Activated naive CD4-positive, alpha-beta T cell (primary cell): ENCODE measurements at places on chromosomes 16 and 17.

DNA sequence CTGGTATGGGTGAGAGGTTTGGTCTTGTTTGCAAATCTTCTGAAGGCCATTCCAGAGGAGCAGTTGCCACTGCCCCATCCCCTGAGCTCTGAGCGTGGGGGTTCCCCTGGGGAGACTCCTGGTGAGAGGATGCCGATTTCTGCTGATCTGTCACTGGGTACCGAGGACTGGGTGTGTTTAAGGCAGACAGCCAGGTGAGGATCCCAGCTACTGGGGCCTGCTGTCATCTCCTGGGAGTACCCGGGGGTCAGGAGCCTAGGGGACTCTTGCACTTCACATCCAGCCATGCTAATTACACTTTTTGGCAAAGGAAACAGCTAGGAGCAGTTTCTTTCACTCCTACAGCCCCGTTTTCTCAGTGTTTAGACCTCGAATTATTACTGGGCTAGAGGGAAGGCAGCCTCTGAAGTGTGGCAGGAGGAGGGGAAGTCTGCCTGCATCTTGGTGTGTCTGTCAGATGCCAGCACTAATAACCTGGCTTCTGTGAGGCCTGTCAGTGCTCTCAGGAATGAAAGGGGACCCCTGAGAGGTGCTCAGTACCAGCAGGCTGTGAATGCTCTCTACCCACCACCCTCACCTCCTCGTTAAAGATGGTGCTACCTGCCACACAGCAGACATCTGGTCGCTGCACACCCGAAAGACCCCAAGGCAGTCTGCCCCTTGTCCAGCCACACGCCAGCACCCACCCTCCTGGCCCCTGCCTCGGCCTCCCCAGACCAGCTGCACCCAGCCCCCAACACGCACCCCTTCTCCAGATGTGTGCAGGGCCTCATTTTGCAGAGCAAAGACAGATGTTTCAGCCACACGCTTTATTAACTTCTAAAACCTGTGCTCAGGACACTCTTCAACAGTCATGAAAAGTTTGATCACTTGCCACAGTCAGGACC lies 43.2 kb downstream of the SNX20 start:
- DNase-seq, result no peak

- DNase-seq, result no peak
These were observed 63.6 kb downstream of the SCNN1B start for GRCh38 chr16:23365602-23366240.

- peak; percentile 78 for DNase-seq
These were observed 10.8 kb downstream of the HID1 start for GRCh38 chr17:74961657-74962350.

DNA sequence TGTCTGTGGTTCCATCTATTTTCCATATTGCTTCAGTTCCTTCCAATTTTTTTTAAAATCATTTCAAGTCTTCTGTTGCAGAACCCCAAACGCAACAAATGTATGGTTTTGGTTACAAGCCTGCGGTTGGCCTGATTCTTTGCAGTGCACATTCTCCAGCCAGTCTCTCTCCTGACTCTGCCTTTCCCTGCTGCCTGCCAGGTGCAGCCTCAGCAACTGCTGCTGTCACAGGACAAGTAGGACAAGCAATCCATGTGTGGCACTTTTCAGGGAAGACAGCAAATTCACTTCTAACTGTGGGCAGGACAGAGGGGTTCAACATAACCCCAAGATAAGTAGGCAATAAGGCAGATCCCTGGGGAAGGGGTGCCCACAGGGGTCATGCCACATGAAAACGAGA lies 24.2 kb downstream of the EMP2 start:
- DNase-seq, result no peak

- no peak for DNase-seq
These were observed 4.2 kb downstream of the LDAF1 start for GRCh38 chr16:21162661-21163151.

- no peak for DNase-seq
These were observed 24.9 kb downstream of the HMOX2 start for GRCh38 chr16:4501071-4501478.

- DNase-seq, result no peak
These were observed 190.9 kb upstream of the CDH5 start for GRCh38 chr16:66175636-66176035.

GRCh38 chr16:83723244-83723643 lies 84.5 kb upstream of the HSBP1 start:
- DNase-seq, result no peak

DNA sequence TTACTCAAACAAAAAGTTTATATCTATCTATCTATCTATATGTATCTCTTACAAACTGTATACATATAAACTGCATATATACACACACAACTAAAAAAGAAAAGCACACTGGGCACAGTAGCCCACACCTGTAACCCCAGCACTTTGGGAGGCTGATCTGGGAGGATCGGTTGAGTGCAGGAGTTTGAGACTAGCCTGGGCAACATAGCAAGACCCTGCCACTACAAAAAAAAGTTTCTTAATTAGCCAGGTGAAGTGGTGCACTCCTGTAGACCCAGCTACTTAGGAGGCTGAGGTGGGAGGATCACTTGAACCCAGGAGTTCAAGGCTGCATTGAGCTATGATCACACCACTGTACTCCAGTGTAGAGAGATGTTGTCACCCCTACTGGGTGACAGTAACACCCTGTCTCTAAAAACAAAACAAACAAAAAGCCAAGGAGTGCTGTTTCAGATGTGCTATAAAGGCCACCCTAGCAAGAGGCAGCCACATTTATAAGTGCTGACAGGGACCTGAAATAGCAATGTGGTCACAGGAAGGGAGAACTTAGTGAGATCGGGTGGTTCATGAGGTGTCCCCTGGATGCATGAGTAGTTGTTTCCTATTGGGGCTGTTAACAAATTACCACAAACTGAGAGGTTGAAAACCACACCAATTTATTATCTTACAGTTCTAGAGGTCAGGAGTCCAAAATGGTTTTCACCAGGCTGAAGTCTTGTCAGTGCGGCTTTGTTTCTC lies 4.8 kb downstream of the CD2BP2 start:
- no peak for DNase-seq

GRCh38 chr17:62767997-62768396 lies 40.1 kb downstream of the MARCHF10 start:
- DNase-seq, result no peak

- peak; percentile 59 for DNase-seq
These were observed 76.1 kb upstream of the SDK2 start for GRCh38 chr17:73720187-73720834.

GRCh38 chr17:26774291-26775218 lies 519.4 kb upstream of the WSB1 start:
- no peak for DNase-seq

- no peak for DNase-seq
These were observed 29.4 kb upstream of the BAHCC1 start for GRCh38 chr17:81365601-81366585.

GRCh38 chr17:33229499-33229898 lies 63.6 kb downstream of the ASIC2 start:
- DNase-seq, result no peak

DNA sequence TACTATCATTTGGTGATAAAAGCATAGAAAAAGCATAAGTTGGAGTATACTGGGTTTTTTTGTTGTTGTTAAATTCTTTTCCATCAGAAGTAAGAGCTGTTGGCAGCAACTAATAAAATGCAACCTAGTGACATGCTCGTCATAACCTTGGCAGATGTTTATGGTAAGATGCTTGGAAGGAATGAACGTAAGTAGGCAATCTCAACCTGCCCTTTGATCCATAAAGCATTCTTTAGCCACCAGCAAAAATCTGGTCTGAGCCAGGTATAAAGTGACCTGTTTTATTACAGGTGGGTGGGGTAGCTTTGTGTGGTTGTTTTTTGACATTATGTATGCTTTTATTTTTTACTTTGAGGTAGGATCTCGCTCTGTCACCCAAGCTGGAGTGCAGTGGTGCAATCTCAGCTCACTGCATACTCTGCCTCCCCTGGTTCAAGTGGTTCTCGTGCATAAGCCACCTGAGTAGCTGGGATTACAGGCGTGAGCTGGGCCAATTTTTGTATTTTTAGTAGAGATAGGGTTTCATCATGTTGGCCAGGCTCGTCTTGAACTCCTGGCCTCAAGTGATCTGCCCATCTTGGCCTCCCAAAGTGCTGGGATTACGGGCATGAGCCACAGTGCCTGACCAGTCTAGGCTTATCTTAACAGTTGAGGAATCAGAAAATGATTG lies 22.0 kb downstream of the WSB1 start:
- DNase-seq, result no peak

DNA sequence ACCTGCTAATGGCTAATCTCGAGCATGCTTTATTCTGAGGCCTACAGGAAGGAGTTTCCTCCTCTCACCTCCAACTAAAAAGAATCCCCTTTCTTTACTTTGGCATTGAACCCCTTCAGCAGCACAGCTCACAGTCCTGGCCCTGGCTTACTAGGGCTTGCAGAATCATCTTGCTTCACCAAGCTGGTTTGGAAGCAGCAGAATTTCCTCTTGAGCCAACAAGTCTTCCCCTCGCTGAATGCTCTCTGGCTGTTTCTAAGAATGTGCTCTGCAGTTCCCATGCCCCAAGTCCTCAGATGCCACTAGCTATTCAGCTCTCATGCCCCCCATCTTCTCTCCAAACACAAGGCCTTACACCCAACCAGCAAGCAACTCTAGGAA lies 271.2 kb downstream of the NTN1 start:
- no peak for DNase-seq

DNA sequence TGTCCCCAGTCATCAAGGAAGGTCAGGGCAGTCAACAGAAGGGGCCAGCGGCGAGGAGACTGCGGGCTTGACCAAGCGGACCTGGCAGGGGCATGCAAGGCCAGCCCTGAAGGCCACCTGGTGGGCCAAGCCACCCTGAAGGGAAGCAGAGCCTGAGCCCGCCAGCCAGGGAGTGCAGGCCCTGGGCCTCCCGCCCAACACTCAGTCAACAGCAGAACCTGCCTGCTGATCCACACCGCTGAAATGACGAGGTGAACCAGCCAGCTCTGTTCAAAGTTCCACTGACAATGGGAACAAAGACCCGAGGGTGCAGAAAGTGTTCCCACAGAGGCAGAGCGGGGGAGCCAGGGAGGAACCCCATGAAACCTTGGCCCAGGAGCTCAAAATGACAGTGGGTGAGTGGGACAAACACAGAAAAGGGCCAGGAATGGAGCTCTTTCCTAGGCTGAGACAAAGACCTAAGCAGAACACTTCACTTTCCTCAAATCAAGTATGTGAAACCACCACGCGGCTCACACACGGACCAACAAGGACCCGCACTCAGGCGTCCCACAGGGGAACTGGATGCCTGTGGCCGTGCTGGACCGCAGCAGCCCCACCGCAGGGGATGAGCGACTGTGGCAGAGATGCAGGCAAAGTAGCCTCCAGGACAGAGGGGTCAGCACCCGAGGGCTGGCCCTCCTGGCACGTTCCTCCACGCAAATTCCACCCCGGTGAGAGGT lies 12.0 kb downstream of the AXIN1 start:
- no peak for DNase-seq

GRCh38 chr16:11651796-11652195 lies 16.5 kb upstream of the SNN start:
- no peak for DNase-seq

- DNase-seq, result no peak
These were observed 421.5 kb downstream of the SOX9 start for GRCh38 chr17:72542317-72542716.

DNA sequence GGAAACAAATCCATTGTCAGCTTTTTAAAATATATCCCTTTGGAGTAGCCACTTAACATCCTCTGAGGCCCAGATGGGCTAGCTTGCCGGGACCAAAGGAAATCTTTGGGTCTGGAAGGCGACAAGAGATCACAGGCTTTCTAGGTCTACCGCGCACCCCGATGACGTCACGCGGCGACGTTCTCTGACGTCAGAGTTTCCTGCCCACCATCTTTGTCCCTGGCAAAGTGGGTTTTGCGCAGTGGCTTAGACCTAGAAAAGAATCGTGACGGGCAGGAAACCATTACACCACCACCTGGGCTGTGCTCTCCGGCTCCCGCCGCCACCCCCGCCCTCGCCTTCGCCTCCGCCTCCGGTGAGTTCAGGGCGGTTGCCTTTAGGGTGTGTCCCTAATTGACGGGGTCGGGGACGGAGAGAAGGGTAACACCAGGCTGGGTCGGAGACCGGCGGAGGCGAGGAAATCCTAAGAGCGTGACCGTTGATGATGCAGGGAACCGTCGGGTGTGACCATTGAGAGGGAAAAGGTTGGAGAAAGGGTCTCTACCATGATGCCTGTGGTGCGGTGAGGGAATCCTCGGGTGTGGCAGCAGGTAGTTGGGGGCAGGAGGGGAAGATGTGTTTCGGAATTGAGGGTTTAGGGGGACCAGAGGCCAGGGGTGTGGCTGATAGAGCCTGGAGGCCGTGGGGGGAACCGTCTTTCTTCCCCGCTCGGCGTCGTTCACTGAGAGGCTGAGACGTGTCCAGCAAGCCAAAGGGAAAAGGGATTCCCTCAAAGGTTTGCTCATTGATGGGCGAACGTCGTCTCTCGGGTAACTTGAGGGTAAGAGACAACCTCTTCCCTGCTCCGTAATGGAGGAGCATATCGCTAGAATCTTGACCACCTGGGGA lies at the start of gene AP2B1:
Gene AP2B1, plus strand, starts transcription at position 249 of the 888 bp plus-strand sequence. CDS start 6,709 bp downstream, outside the sequence.
- peak; percentile 96 for DNase-seq

DNA sequence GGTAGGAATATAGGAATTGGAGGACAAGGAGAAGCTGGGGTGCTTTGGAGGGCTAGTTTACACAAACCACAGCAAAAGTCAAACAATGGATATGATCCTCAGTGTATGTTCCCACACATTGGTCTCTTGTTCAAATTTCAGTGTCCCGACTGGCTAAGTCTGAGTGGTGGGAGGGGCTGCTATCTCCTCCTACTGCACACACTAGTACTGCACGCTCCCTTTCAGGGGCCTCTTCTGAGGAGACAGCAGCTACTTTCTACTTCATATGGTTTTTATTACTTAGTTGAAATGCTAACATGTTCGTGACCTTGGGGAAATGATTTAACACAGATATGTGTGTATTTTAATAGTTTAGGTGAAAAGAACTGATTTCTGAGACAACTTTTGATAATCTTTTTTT lies 18.8 kb upstream of the KRT10 start:
- DNase-seq, result no peak

DNA sequence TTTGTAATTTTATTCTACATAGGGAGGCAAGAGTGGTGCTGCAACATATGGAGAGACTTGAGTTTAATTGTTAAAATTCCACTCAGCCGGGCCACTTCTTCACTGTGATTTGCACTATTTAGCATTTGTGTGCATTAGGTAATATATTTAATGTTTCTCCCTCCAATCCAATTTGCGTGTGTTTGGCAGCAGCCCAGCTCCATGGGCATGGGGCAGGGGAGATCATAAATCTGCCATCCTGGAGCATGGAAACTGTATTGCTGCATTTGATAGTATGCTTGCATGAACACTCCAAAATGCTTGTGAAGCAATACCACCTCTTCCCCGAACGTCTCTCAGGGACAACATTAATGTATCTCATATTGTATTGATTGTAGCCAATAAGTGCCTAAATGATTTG lies 339.1 kb upstream of the RBFOX1 start:
- no peak for DNase-seq

DNA sequence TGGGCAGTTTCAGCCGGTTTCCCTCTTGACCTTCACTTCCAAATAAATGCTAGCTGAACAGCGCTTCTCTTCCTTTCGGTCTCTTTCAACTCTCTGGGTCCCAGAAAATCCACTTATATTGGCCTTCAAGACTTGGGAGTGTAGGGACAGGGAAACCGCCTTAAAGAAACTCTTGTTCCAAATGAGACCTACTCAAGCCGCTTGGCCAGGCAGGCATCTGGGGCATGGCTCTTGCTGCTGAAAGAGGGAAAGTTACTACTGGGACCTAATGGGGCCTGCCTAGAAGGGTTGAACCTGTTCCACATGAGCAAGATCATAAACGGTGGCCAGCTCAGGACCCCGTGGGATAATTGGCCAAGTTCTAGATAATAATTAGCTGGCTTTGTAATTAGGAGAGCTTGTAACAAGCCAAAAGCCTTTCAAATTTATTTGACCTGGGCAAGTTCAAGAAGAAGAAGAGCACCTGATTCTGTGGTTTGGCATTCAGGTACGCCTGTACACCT lies 13.2 kb downstream of the CDH1 start:
- DNase-seq, result no peak
